Motor neuron (in vitro differentiated cells): ENCODE measurements at places on chromosomes 12 and 14.
A peak's percentile ranks its signal among the peaks of the same experiment; 100 is the strongest.

- peak; percentile 70 for ATAC-seq
Observed at GRCh38 chr12:80472911-80473500, 29.0 kb downstream of the PTPRQ start.

DNA sequence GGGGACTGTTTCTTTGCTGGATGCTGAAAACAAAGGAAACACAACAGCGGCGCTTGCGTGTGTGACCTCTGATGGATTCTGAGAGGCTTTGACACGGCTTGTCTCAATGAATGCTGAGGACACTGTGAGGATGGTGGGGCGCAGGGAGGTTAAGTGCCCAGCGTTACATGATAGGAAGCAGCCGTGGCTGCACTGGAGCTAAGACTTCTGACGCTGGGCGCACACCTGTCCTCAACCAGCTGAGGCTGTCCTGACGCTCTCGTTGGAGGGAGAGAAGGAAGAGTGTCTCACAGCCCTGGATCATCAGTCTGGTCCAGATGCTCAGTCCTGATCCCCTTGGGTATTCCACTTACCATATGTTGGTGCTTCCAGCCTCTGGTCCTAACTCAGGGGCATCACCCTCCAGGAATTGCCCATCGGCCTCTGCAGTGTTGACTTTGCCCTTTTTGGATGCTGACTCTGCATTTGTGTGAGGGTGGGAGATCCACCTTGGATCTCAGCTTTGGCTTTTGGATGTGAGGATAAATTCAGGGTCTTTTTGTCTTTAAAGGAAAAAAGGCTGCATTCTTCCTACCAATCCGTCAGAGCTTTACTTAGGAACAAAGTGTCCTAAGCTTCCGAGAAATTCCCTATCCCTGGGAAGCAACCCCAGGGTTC lies 125.2 kb downstream of the ZNF664 start:
- no peak for ATAC-seq

GRCh38 chr12:25745281-25745680 lies 192.2 kb upstream of the LMNTD1 start:
- no peak for ATAC-seq

- no peak for ATAC-seq
Observed at GRCh38 chr12:10196210-10196609, 16.5 kb upstream of the GABARAPL1 start.

- no peak for ATAC-seq
Observed at GRCh38 chr12:104604995-104605675, 148.4 kb downstream of the CHST11 start.

GRCh38 chr14:79091381-79091963 lies 921.3 kb downstream of the NRXN3 start:
- ATAC-seq, result no peak

DNA sequence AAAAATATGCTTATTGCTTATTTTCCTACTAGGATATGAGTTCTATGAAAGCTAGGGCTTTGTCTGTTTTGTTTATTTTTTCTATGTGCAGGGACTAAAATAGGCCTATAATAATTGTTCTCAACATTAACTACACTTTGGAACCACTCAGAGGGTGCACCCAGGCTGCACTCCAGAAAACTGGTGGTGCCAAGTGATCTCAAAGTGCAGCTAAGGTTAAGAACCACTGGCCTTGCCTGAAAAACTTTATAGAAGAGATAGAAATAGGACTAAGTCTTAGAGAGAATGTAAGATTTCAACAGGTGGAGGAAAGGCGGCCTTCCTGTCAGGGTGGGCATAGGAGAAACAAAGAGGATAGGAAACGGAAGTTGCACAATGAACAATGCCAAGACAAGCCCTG lies 37.7 kb upstream of the NR1H4 start:
- ATAC-seq, result no peak

GRCh38 chr12:11959117-11959823 lies 111.5 kb upstream of the BCL2L14 start:
- no peak for ATAC-seq

GRCh38 chr12:95460105-95460504 lies 13.8 kb upstream of the METAP2 start:
- ATAC-seq, result no peak

GRCh38 chr12:89350630-89351488 lies 1.4 kb downstream of the DUSP6 start:
- ATAC-seq, result no peak

- no peak for ATAC-seq
Observed at GRCh38 chr12:71315328-71315985, 124.1 kb upstream of the LGR5 start.

DNA sequence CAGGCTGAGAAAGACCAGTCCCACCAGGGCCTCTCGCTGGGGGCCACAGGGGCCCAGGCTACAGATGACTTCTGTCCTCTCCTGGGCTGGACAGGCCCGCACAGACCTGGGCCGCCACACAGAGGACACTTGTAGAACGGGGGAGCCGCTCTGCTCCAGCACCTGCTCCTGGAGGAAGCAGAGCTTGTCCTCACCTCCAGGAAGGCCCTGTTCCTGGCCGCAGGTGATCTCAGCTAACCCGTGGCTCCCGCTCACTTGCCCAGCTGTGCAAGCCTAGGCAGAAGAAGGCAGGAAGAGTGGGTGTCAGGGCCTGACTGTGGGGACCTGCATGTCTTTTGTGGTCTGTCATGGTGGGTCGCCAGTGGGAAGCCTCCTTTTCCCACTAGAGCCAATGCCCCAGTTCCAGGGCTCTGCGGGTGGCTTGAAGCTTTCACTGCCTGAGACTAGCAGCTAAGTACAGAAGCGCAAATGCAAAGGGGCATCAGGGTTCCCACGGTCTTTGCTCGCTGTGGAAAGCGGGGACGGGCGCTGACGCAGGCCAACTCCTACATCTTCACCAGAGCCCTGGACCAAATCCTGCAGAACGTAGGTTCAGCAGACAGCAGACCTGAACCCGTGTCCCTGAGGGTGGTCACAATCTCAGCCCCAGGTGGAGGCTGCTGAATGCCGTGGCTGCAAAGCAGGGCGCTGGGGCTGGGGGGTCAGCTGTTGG lies 8.8 kb upstream of the CEP170B start:
- ATAC-seq, result peak; percentile 3

DNA sequence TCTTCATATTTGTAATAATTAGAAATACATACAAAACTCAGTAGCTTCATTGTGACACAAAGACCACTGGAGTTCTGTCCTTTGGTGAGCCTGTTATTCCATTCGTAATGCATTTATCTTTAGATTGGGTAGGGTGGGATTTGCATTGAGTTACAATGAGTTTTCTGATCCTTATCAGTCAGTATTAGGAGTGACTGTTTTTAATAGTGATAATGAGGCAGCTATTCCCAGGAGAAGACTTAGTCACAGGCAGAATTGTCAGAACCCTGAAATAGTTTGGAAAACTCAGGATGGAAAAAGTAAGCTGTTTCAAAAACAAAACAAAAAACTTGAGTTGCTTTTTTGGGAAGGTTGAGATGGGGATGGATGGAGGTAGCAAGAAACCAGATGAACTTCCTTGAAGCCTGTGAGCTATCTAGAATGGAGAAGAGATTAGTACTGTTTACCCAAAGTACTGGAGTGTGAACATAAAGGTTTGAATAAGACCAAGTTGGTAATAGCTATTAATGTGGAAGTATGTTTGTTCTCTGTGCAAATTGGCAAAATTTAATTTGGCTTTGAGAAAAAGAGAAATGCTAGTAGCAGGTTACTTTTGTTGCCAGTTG lies 38.6 kb downstream of the FBXO34 start:
- no peak for ATAC-seq

GRCh38 chr12:4037747-4038312 lies 164.6 kb upstream of the PARP11 start:
- ATAC-seq, result peak; percentile 55

DNA sequence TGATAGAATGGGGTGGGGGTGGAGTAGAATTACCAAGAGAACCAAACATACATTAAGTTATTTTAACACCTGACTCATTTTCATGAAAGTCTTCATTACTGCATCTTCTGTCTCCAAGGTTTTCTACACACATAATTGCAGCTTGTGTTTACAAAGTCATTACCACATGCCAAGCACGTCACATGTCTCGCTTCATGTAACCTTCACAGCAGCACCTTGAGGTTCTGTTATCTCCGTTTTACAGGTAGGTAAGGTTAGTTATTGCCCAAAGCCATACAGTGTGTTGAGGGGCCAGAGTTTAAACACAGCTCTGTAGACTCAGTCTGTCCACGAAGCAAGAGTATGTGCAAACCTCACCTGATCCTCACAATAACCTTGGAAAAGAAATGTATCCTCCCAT lies 64.3 kb upstream of the RBM19 start:
- ATAC-seq, result no peak

DNA sequence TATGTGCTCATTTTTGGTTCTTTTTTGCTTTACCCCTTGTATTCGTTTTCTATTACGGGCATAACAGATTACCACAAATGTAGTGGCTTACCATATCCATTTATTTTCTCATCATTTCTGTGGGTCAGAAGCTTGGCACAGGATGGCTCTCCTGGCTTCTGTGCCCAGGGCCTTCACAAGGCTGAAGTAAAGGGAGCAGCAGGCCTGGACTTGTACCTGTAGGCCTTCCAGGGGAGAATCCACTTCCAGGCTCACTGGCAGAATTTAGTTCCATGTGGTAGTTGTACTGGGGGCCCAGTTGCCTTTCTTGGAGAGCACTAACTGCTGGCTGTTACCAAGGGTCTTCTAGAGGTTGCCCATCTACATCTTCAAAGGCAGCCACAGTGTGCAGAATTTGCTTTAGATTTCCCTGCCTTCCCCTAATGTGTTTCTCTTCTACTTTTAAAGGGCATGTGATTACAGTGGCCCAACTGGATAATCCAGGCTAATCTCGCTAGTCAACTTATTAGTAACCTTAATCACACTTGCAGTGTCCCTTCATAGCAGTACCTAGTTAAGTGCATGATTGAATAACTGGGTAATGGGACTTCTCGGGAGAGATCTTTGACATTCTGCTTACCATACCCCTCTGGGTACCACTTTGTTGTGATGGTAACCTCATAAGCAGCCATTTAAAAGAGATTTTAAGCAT lies 67.0 kb downstream of the CRADD start:
- no peak for ATAC-seq

DNA sequence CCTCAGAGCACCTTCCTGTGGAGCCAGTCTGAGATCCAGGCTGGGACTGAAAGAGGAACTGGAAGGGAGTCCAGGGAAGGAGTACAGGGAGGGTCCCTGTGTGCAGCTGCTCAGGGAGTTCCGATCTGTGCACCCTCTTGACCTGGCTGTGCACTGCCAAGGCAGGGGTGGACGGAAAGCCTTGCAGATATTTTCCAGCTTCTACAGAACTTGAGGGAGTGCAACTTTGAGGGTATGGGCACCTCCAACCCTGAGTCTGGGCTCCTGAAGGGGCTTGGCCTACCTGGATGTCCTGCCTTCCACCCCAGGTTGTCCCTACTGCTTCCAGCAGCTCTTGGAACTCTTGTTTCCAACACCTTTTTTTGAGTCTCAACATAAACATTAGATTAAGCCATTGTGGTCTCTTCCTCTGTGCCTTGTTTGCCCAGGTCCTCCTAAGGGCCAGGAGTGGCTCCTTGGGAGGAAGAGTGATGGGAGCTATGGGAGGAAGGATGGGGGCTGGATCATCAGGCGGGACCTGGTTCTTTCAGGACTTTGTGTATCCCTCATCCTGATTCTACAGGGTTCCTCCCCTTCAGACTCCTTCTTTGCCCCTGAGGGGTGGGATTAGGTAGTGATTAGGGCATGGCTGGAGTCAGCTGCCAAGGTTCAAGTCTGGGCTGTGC lies 3.5 kb downstream of the KRT7 start:
- no peak for ATAC-seq

GRCh38 chr12:30840715-30841114 lies 85.8 kb upstream of the TSPAN11 start:
- ATAC-seq, result peak; percentile 20

DNA sequence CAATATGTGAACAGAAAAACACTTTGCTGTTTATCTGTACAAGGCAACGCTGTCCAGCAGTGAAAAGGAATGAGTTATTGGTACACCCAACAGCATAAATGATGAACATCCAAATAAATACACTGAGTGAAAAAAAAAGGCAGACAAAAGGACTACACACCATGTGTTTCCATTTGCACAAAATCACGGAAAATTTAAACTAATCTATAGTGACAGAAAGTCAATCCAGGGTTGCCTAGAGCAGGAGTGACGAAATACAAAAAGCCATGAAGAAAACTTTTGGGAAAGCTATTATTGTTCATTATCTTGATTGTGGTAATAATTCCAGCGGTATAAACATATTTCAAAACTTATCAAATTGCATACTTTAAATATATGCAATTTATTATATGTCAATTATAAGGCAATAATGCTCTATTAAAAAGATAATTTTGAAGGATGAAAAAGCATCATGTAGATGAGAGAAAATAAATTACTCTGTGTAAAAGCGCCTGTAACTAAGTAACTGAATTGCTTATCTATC lies 578.0 kb upstream of the TMEM132C start:
- no peak for ATAC-seq

- no peak for ATAC-seq
Observed at GRCh38 chr12:130904064-130904463, 32.2 kb downstream of the RAN start.
